ENCODE measurements at places on chromosomes 13 and 19. TPM values are rescaled to one million over a fixed set of nuclear protein-coding genes. Genes with fewer than 3 reads are reported as not detected.

Gene ZNF443
- 3.4 TPM for total RNA-seq

Gene SHISA2
- 0.35 TPM for total RNA-seq

Gene FOXA3
- total RNA-seq: not detected

Gene TSC22D1
- total RNA-seq: 107 TPM

Gene PODNL1
- 3.5 TPM for total RNA-seq

- no peak for DNase-seq
Observed at GRCh38 chr19:55311797-55312196, 13.3 kb downstream of the TMEM150B start.

- no peak for DNase-seq
Observed at GRCh38 chr13:112956571-112957294, 12.3 kb upstream of the MCF2L start.

GRCh38 chr13:44815623-44816022, 173.6 kb downstream of the NUFIP1 start:
- DNase-seq: no peak

DNA sequence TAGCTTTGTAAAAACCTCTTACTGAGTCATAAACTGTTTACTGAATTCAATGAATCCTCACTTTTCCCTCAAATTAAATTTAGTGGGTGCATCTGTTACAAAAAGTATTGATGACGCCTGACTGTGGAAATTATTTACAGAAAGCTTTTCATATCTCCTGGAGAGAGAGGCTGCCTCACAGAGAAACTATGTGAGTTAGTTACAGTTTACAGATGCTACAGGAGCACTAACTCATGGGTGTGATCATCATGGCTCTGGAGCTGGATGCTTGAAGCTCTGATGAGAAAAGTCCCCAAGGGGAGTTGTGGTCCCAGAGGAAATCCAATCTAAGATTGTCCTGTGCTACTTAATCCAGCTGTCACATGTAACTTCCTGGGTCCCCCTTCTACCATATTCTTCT, 590.8 kb downstream of the LMO7 start:
- DNase-seq: no peak
